ENCODE measurements at places on chromosomes 5 and 9.

DNA sequence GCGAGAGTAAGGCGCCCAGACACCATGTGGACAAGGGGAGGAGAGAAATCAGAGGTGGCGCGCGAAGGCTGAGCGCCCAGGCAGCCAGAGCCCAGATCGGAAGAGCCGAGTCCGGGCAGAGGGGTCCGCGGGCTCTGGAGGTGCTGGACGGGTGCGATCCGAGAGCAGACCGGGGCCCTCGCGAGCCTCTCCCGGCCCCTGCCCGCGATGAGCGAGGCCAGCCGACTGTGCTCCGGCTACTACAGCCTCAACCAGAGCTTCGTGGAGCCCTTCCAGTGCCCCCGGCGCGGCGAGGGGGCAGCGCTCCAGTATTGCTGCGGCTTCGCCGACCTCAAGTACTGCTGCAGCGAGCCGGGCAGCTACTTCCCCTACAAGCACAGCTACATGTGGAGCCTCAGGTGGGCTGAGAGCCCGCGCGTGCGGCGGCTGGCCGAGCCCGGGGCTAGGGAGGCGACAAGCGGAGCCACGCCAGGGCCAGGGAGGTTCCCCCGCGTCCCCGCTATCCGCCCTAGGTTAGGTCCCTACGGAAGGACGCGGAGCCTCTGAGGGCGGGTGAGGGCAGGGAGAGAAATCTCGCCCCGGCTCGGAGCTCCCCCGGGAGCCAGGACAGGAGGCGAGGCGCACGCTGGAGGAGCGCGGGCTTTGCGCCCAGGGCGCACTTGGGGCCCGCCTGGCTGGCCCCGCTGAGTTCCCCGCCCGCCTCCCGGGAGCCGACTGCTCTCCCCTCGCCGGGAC, at the start of gene SHISAL2B:
SHISAL2B (plus strand) TSS at position 87 of the 735 bp plus-strand sequence; CDS start at position 208, 121 bp downstream.
- DNase-seq: peak; percentile 24

DNA sequence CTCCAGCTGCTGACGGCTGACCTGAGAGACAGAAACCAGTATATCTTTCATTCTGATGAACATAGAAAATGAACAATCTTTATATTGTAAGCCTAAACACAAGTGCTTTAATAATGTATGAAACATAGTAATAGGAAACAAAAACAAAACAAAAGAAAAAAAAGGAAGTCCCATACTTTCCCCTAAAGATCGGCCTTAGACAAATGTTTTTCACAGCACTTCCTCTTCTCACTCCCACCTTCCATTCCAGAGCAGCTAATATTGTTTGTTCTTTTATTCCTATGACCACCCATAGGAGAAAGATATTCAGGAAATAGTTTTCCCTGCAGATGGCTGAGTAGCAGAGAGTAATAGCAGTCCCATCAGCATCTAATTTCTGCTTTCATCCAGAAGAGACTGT, 194.4 kb upstream of the SLC27A6 start:
- no peak for DNase-seq

GRCh38 chr5:37915097-37915736, 75.4 kb upstream of the GDNF start:
- no peak for DNase-seq

- DNase-seq: no peak
These were observed 28.3 kb downstream of the TCF7 start for GRCh38 chr5:134142806-134143205.

DNA sequence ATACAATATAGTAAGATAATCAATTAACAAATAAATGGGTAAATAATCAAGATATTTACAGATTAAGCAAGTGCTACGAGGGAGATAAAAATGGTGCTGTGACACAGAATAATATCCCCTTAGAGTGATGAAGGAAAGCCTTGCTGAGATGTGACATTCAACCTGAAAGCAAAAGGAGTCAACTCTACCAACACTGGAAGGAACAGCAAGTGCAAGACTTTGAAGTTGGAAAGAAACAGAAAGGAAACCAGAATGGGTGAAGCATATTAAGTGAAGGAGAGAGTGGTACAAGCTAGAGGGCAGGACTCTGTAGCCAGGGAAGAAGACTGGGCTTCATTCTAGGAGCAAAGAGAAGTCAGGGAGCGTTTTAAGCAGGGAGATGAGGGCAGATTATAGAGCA, 12.2 kb upstream of the MEGF9 start:
- no peak for DNase-seq

All from astrocyte (in vitro differentiated cells and primary cell).